ENCODE measurements at places on chromosomes 6 and 20. TPM values are rescaled to one million over a fixed set of nuclear protein-coding genes. Genes with fewer than 3 reads are reported as not detected.

CD83 gene
- total RNA-seq: 1.2 TPM

TGM3 gene
- total RNA-seq: not detected

MLIP gene
- total RNA-seq: not detected

TULP1 gene
- total RNA-seq: under 0.01 TPM

Measured in uterine smooth muscle cell (primary cell).